ENCODE measurements at places on chromosomes 16 and 17. TPM values are rescaled to one million over a fixed set of nuclear protein-coding genes. Genes with fewer than 3 reads are reported as not detected.

Gene NPB
- total RNA-seq: 2.1 TPM

DNA sequence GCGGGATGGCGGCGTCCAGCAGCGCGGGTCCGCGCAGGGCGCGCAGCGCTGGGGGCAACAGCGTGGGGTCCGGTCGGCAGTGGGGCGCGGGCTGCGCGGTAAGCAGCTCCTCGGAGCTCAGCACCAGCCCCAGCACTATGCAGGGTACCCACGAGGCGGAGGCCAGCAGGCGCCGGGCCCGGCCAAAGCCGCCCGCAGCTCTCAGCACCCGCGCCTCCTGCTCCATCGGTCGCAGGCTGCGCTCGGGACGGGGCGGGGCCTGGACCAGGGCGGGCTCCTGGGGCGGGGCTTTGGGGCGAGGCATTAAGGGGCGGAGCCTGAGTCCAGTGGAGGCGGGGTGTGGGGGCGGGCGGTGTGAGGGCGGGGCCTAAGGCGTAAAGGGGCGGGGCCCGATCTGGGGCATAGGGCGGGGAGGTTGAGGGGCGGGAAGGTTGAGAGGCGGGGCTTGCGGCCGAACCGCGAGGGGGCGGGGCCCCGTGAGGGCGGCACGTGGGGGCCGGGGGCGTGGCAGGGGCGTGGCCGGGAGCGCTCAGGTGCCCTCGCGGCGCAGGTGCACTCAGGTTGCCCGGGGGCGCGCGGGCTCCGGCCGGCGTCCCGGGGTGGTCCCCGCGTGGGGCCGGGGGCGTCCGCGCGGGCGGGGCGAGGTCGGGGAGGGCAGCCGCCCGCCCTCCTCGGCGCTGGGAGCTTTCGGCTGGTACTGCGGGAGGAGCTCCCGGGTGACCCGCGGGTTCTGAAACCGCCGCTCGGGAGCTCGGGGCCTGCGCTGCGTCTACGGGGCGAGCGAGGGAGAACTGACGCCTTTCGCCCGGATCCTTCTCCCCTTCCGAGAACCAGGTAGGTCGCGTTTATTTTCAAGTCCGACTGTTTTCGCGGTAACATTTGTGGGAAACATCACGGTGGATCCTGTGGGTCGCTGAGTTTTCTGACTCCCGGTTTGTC is 1.4 kb upstream of the SLC22A31 start:
- peaks cover 48% of the 10 kb centered on the region for H3K27me3 ChIP-seq
- DNase-seq: peak; percentile 93
- H3K4me3 ChIP-seq: peak overlapping the region; percentile 76
- H3K36me3 ChIP-seq: no peaks in the 10 kb centered on the region

- H3K36me3 ChIP-seq: 0 out of 2 replicates have a peak, but pooled peaks cover 2% of the 10 kb centered on the region
- no peak for DNase-seq
- H3K27ac ChIP-seq: peak overlapping the region; percentile 6
- H3K27me3 ChIP-seq: no peaks in the 10 kb centered on the region
- H3K4me3 ChIP-seq: no peak overlapping the region
These were observed 25.8 kb downstream of the EPN2 start for GRCh38 chr17:19262650-19263631.

- H3K36me3 ChIP-seq: no peaks in the 10 kb centered on the region
- H3K4me1 ChIP-seq: peaks cover 38% of the 10 kb centered on the region
- H3K4me3 ChIP-seq: peak overlapping the region; percentile 58
- no peak overlapping the region for H3K27ac ChIP-seq
- peaks cover 100% of the 10 kb centered on the region for H3K27me3 ChIP-seq
- DNase-seq: no peak
These were observed 10.6 kb upstream of the HOXB2 start for GRCh38 chr17:48555258-48556228.

GRCh38 chr17:81740395-81740961 is 28.4 kb downstream of the SLC25A10 start:
- H3K36me3 ChIP-seq: no peaks in the 10 kb centered on the region
- no peaks in the 10 kb centered on the region for H3K27me3 ChIP-seq
- no peak overlapping the region for H3K4me3 ChIP-seq
- DNase-seq: no peak

Measured in WTC11 (cell line).